ENCODE measurements at places on chromosomes 11 and 22.

GRCh38 chr11:45799562-45799961 is 5.4 kb upstream of the SLC35C1 start:
- no peak for DNase-seq

GRCh38 chr11:101334581-101334980 is 205.0 kb upstream of the PGR start:
- DNase-seq: no peak

DNA sequence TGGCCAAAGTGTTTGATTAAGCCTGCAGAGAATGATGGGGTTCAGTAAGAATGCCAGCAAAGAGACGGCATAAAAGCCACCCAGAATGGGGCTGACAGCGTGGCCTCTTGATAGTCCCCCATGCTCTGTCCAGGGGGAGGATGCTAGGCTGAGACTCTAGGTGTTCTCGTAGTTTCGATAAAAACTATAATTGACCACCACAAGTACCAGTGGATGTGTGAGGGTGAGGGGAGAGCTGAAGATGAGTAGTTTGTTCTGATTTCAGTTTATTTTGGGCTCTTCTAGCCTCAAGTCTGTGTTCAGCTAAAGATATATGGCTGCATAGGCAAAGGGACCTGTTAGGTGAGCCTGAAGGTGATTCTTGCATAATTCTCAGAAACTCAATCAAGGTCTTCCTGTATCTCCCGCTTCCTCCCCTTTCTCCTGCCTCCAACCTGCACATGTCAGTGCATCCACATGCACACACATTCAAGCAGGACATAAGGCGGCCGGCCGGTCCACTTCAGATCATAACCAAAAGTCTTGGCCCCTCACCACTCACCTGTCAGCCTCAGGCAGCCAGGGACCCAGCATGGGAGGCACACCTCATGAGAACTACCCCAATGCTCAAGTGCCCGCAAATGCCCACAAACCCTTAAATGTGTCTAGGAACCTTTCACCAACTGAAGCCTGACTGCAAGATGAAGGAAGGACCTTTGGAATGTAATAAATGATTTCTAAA is 31.2 kb downstream of the FLI1 start:
- no peak for DNase-seq

DNA sequence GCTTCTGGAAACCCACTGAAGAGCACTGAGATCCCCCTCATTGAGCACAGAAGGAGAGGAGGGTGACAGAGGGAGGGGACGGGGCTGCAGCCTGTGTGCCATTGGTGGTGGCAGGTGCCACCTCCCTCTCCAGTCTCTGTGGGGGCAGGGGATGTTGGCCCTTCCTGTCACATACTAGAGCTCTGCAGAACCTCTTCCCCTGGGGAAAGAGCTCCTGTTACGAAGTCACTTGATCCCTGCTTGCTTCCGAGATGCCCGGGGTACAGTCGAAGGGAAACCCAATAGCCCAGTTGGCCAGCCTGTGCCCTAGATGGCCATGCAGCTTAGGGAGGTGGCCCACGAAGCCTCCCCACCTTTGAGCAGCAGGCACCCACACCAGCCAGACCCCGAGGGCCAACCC is 29.4 kb downstream of the DAGLA start:
- no peak for DNase-seq

GRCh38 chr11:75469785-75470405 is 36.9 kb upstream of the KLHL35 start:
- DNase-seq: no peak

GRCh38 chr22:48523761-48524160 is 1303.9 kb downstream of the BRD1 start:
- no peak for DNase-seq

GRCh38 chr11:46038529-46038928 is 82.7 kb downstream of the PHF21A start:
- DNase-seq: no peak

DNA sequence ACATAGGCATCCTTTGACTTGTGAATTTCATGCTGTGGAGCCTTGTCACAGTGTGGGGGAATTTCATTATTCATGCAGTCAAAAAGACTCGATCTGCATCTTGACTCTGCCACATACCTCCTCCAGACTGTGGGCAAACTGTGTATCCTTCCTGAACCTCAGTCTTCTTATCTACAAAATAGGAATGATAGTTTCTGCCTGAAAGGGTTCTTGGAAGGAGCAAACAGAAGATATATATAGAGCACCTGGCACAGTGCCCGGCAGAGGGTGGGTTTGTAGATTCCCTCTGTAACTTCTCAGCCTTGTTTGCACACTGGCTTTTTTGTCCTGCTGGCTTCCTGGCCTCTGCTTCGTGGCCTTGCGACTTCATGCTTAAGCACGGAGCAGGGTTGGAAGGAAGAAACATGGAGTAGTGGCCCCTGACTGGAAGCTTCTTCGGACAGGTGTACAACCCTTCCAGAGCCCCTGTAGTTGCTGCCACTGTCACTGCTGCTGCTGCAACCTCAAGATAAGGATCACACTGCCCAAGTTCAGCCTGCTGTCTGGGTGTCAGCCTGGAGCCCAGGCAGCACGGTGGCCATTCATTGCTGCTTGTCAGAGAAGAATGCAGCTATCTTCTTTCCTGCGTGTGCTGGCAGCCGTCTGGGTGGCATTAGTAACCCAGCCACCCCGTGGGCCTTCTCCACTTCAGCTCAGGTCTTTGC is 106.4 kb downstream of the MICAL2 start:
- no peak for DNase-seq

DNA sequence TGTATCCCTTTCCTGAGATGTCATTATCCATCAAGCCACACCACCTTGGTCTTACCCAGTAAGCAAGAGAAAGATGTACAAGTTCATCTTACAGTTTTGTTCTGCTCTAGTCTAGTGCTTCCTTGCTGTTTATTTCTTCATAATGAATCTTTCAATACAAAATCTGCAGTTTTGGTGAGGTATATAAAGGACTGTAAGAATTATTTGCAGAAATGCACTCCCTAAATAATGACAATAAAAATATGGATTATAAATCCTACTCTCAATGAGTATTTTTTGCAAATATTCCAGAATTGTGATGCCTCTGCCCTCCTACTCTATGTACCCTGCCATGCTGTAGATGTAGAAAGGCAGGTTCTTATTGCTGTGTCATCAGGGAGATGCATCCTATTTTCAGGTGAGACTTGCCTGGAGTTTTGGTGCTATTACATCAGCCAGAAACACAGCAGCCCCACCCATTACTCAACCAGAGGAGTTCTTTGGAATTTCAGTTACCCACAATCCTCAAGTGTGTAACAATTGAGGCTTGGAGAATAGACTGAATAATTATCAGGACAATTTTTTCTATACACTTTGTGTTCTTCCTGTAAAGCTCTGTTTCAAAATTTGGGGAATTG is at the start of gene OR10S1:
Gene OR10S1, minus strand, starts transcription at position 51 of the 617 bp plus-strand sequence. CDS start 117 bp downstream, outside the sequence.
- no peak for DNase-seq

DNA sequence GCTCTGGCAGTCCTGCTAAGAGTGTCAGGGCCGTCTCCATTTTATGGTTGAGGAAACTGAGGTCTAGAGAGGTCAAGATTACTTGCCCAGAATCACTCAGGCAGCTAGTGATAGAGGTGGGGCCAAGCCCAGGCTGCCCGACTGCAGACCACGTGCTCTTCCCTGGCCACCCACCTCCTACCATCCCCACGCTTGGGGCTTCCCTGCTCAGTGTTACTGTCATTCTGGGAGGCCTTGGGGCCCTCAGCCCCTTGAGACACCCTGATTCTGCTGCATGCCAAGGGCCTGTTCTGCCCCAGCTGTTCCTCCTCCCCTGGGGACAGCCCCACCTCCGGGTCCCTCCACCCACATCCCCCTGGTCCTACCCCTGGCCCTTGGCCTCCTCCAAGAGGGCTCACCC is 17.2 kb upstream of the TAB1 start:
- DNase-seq: no peak

Measured in stimulated activated naive CD4-positive, alpha-beta T cell treated with Interleukin-2 at 50 U/mL for 16 hours (primary cell).